ENCODE measurements at places on chromosomes 12 and 14. TPM values are rescaled to one million over a fixed set of nuclear protein-coding genes. Genes with fewer than 3 reads are reported as not detected.

MYO1H gene
- not detected for total RNA-seq

ANG gene
- total RNA-seq: 37.8 TPM

GPD1 gene
- 11.3 TPM for total RNA-seq

TXNDC16 gene
- 5.1 TPM for total RNA-seq

HVCN1 gene
- 1.5 TPM for total RNA-seq

PRIMA1 gene
- not detected for total RNA-seq

ARMH4 gene
- 7.1 TPM for total RNA-seq

MYF6 gene
- total RNA-seq: not detected

LRFN5 gene
- 19.6 TPM for total RNA-seq

MIS18BP1 gene
- 14.5 TPM for total RNA-seq

PMEL gene
- total RNA-seq: 0.44 TPM

C14orf93 gene
- 6.4 TPM for total RNA-seq

FLVCR2 gene
- total RNA-seq: 3.7 TPM
